IPS DF 6.9 (cell line): ENCODE measurements at places on chromosomes 3 and 15.

DNA sequence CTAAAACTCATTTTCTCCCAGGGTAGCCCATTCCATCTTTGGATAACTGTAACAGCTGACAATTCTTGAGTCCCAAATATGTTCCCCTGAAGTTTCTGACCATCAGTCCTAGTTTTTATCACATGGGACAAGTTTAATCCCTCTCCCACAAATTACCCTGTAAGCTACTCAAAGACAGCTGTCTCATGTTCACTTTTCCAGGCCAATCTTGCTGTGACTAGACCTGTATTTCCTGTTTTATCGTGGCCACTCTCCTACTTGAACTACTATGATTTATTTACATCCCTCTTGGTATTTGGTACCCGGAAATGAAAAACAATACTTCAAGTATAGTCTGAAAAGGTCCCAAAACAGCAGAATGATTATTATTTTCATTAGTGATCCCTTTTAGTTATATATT is 95.1 kb upstream of the MEX3B start:
- no peak for DNase-seq

- DNase-seq: no peak
Observed at GRCh38 chr3:46471371-46471914, 6.7 kb upstream of the LTF start.

DNA sequence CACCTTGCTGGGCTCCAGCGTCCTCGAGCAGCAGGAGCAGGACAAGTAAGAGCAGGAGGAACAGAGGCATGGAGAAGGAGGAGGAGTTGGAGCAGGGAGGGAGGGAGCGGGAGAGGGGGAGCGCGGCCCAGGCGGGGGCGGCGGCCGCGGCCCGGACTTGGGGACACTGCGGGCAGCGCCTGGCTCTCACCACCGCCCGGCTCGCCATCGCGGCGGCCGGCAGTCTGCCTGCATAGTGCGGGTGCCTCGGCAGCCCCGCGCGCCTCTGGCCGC is 440 bp downstream of the DCBLD2 start:
- no peak for DNase-seq

- DNase-seq: no peak
Observed at GRCh38 chr3:193782276-193782647, 189.3 kb downstream of the OPA1 start.

GRCh38 chr3:87354398-87354797 is 78.0 kb upstream of the POU1F1 start:
- DNase-seq: no peak

DNA sequence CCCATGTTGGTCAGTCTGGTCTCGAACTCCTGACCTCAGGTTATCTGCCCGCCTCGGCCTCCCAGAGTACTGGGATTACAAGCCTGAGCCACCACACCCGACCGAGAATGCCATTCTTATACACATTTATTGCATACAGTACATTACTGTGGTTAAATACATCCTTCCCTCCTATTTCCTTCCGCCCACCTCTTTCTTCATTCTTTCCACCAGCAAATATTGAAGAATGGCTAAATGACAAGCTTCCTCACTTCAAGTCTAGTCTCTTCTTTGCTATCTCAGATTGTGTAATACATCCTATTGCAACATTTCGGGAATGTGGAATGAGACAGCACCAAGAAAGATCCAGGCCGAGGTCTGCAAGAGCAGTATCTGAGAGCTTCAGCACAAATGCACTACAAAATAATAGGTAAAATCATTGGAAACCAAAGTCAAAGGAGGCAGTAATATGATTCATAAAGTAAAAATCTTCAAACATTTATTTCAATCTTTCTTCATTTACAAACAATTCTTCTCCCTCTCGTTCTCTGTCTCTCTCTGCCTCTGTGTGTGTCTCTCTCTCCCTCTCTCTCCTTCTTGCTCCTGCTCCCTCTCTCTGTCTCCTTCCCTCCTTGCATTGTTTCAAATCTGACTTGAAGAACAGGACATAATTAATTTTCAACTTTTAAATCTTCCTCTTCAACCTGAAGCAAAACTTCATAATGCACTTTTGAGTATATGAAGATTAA is 94.7 kb upstream of the TGFBR2 start:
- DNase-seq: no peak
